ENCODE measurements at places on chromosomes 6 and 20.

DNA sequence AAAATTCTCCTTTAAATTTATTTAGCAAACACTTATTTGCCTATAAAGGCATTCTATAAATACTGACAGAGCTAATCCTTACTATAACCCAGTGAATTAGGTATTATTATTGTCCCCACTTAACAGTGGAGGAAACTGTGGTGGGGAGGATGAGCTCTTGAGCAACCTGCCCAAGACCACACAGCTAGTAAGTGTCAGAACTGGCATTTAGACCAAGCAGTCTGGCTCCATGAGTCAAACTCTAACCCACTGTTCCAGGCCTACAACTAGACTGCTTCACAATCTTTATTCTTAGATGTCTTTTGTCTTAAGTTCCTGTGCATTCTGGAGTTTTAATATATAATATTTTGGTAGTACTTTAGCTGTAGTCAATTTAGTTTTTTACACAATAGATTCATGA is 530.8 kb downstream of the BCKDHB start:
- no peak for DNase-seq

DNA sequence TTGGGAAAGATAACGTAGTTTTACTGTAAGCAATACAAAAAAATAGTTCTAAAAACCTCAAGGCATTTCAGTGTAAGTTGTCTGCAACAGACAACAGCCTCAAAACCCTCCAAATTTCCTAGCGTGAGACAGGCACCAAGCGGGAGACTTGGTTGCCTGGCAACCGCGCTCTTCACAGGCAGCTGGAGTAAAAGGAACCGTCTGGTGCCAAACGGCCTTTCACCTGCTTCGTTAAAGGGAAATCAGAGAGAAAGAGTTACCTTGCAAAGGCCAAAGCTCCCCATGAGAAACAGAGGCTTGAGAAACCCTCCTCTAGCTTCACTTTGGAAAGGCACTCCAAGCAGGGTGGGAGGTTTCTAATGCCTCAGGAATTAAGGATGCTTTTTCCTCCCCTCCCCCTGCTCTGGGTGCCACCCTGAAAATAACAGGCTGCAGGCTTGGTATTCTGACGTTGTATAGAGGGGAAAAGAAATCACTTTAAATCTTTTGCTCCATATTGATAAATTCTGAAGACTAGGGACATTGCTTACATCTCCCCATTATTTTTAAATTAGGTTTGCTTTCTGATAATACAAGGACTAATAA is 129.7 kb upstream of the UFL1 start:
- peak; percentile 20 for DNase-seq

DNA sequence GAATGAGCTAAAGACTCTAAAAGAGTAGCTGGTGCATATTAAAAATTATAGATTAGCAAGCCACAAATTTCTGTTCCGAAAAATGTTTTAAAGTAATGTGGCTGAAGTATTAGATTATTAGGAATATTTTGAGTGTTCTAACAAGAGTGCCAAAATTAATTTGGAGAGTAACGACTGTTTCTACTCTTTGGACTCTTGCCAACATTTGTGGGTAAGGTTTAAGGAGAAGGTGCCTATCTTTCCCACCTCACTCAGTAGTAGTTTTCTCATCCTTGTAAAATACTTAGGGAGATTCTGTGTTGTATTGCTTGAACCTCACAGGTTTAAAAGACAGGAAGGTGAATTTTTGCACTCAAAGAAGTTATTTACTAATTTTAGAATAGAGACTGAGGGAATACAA is 5.0 kb downstream of the HSF2 start:
- DNase-seq: no peak

DNA sequence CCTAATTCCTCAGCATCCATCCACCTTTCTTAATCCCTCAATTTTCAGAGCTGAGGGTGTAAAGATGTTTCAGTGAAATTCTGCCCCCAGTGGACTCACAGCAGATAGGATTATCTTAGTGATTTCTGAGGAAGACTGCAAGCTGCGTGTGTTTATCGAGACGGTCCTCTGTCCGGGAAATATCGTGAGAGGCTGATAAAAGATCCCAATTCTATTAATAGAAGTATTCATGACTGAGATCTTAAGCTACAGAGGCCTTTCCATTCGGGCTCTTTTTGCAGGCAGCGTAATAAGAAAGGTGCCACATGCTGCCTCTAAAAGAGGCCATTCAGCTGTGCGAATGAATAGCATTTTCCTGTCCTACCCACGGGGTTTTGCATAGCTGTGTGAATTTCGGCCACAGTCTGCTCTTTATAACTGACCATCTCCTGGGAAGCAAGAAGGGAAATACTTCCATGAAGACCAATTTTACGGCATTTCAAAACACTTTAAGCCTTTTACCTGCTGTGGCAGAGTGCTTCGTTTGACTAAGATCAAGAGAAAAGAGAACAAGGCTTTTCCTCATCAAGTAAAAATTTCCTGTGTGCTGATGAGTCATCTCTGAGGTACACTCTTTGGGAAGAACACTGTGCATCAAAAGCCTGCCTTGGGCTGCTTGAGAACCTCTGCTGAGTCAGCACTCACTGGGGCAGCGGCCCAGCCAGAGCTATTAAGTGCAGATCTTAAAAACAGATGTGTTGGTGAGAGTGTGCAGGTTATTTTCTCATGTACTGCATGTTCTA is 208.8 kb downstream of the ARHGAP18 start:
- DNase-seq: no peak

DNA sequence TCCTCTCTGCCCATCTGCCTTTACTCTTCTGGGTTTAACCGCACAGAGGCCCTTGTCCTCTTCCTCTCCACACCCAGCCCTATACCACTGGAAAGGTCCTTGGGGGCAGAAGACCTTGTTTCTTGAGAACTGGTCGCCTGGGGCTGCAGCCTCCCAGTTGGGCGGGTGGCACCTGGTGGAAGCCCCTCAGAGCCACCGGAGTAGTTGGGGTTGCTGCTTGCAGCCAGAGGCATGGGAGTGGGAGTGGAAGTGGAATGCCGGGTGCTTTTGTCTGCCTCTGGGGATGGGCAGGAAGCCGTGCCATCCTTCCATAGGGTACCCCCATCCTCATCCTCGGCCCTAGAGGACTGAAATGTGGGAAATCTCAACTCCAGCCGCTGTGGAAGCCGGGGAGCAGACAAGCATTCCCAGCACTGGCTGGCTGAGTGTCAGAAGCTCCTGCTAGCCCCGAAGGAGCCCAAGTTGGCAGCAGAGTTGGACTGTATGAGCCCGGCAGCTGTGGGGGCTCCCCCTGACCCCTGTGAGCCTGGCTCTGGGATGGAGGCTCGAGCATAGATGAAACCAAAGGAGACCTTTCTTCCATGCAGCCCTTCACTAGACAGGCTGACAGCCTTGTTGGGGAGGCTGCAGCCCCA is 1.2 kb downstream of the VSTM2L start:
- no peak for DNase-seq

- DNase-seq: no peak
Measured at GRCh38 chr6:4280707-4281106, 145.3 kb upstream of the ECI2 start.

DNA sequence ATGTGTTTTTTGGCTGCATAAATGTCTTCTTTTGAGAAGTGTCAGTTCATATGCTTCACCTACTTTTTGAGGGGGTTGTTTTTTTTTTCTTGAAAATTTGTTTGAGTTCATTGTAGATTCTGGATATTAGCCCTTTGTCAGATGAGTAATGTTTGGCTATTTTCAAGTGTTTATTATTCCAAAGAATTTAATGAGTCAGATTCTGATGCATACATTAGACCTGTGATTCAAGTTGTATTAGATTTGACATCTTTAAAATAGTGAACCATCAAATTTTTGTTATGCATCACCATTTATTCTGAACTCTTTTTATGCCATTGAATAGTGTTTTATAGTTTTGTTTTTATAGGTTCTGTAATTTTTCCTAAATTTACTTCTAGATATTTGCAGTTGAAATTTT is 319.3 kb downstream of the PKHD1 start:
- DNase-seq: no peak

- DNase-seq: no peak
Measured at GRCh38 chr6:48978016-48978415, 485.0 kb downstream of the MMUT start.

DNA sequence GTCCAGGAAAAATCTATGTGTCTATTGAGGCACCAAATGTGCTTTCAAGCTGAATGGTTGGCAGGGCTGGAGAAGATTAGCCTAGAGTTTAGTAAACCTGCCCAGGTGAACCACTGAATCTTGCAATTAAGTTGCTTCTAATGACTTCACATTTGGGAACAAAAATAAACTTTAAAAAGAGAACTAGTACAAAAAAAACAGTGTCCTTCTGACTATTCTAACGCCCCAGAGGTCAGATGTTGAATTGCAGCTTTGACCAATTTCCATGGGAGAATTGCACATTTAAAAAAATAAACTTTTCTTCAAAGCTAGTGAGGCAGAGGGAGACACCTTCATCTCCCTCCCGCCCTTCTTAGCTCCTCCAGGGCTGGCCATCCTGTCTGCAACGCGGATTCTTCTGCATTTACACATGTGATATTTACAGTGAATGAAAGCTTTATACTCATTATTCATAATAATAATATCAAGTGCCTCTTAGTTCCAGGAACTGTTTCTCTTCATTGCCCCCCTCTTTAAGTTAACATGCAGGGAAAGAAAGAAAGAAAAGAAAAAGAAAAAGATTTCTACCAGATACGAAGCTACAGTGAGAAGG is 270.2 kb downstream of the SMOC2 start:
- no peak for DNase-seq

DNA sequence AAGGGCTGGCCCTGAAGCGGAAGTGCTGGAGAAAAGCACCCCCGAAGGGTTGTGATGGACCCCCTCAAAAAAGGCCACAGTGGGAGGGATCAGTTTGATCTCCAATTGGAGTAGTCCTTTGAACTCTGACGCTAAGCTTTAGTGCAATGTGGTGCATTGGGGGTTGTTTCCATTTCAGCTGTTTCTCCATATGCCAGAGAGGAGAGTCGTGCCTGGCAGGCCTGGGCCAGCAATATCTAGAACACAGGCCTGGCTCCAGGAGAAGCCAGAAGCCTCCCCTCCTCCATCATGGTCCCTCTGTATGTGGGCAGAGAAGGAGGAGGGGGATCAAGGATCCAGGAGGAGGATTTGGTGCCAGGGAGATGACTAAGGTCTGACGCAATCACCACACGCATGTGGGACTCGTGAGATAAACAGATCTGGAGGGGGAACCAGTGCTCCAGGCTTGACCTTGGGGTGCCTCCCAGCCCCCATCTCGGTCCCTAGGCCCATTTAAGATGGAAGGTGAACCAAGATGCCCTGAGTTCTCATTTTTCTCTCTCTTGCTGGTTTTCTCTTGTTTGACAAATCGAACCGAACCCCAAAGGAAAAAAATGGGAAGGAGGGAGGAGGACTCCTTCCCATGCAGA is 517.4 kb upstream of the JARID2 start:
- no peak for DNase-seq

GRCh38 chr20:50701041-50701963 is 10.0 kb upstream of the RIPOR3 start:
- no peak for DNase-seq

DNA sequence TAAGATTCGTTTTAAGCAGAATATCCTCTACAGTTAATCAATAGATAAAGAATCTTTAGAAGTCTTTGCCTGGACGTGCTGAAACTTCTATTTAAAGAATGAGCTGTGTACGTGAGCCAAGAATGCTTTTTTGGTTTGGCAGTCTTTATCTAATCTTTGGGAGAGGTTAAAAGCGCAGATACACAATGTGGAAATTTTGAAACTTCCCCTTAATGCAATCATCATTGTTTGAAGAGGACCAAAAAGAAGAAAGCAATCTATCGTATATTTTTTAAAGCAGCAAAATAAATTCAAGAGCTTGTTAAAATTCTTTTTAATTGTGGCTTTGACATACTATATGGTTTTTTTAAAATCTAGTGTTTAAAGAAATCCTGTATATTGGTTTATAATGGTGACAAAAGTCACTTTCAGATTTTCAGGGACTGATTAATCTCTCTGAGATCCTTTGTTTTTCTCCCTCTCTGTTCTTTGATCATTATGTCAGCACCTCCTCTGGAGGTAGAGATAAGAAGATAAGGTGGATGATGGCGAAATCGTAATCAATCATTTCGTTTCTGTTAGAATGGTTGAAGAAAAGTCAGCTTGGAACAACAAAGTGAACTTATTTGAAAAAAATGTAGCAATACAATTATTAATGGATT is 92.1 kb upstream of the FAM184A start:
- DNase-seq: no peak

GRCh38 chr6:46933751-46934150 is 12.0 kb upstream of the ADGRF5 start:
- no peak for DNase-seq

DNA sequence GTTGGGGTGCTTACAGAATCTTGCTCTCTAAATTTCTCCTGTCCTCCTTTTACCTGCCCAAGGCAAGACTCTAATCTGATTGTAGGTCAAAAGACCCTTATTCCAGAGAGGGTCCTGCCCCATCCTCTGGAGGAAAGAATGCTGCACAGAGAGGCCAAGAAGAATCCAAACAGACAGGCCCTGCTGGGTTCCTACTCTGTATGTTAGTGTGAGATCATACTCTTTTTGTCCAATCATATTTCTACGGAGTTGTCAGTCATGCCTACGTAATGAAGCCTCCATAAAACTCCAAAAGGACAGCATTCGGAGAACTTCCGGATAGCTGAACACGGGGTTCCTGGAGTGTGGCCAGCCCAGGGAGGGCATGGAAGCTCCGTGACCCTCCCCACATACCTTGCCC is 50.5 kb downstream of the VEGFA start:
- DNase-seq: no peak

- no peak for DNase-seq
Measured at GRCh38 chr6:144951730-144952437, 666.7 kb downstream of the UTRN start.

DNA sequence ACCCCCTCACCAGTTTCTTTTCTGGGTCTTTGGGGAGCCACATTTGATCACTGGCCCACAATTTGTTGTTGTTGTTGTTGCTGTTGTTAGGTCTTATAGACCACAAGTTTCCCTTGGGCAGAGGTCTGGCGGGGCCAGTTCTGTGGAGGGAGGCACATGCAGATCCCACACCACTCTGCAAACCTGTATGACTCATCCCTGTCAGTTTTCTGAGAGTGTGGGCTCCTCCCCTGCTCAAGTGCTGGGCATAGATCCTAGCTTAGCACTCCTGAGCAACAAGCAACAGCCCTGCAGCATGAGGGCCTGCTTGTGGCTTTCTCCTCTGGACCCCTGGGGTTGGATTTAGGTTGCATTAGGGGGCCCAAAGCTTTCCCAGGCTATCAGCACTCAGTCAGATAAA is 411.1 kb upstream of the HTR1E start:
- DNase-seq: no peak

- no peak for DNase-seq
Measured at GRCh38 chr6:93468291-93468690, 48.9 kb upstream of the EPHA7 start.

GRCh38 chr6:109009962-109010704 is 84.5 kb downstream of the SESN1 start:
- DNase-seq: no peak

DNA sequence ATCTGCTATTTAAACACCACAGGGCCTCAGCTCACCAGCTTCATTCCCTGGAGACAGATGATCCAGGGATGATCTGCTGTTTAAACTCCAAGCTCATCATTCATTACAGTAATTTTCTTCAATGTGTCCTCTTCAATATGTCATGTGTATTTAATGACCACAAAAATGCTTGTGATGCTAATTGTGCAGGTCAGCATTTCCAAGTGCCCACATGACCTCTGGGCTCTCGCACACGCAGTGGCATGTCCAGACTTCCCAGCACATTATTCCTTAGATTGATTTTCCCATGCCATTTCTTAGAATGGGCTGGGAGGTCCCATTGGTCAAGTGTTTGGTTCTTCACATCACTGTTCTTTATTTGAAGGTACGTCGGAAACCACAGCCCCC is 434.4 kb downstream of the HAO1 start:
- DNase-seq: no peak
